ENCODE measurements at places on chromosomes 3 and 15.

DNA sequence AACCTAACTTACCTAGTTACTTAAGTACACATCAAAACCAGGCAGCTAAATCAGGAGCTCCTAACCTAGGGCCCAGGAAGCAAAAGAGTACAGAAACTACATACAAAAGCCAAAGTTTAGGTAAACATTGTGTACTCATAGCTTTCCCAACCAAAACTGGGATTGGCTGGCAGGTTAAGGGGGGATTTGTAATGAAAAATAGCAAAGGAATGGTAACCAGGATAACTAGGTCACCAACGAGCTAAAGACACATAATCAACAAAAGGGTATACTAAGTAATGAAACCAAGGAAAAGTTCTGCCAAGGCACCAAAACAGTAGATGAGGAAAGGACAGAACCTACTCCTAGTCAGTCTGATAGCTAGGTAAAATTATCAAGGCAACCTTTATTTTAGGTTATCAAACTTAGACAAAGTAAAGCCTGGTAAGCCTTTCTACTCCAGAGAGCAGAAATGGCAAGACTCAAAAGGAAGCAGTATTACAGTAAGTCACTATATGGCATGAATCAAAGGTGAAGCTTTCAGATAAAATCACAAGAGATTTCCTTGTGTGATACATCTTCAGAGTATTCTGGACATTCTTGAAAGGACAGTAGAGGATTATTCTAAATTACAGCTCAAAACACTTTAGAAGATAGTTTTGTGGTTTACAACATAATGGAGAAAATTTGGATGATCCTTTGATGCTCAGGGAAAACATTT, 10.2 kb downstream of the TRA2B start:
- no peak for DNase-seq

DNA sequence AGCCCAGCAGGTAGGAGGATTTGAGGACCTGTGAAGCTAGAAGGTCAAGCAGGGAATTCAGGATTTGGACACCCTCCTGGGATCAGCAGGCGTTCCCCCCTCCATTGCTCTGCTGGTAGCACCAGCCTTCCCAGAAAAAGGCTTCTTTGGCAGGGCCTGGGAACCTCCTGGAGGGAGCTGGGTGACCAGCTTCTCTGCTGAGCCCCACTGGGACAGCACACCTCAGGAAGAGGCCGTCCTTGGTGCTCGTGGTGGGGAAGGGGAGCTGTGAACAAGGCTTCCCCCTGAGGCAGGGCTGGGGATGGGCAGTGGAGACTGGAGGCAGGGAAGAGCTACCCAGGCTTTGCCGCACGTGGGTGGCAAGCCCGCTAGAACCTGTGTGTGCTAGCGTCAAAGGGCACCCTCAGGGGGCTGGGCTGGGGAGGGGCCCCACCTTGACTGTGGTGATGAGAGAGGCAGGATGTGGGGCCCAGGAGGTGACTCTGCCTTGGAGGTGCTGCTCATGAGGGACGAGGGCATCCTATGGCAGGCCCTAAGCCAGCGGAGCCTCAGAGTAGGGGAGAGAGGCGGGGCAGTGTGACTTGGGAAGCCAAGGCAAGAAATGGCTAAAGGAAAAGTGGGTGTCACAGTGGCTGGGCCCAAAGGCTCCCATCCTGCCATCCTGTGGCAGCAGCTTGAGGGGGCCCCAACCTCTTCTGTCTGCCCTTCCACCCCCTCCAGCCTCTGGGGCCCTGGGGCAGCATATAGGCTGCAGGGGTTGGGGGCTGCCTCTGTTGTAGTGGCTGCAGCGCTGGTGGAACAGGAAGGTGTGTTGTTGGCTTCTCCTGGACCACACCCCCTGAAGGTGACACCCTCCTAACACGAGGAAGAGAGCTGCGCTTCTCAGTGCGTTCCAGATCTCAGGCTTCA, 20.7 kb downstream of the KLF13 start:
- DNase-seq: no peak

DNA sequence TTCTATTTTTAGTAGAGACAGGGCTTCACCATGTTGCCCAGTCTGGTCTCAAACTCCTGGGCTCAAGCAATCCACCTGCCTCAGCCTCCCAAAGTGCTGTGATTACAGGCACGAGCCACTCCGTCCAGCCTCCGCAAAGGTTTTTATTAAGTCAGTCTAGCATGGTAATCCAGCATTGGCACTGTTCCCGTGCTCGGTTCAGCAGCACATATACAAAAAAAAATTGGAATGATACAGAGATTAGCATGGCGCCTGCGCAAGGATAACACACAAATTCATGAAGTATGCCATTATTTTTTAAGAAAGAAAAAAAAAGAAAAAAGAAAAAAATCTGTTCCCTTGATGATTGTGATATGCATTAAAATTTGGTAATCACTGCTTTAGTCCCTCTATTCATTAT, 8.5 kb downstream of the CKMT1A start:
- no peak for DNase-seq

DNA sequence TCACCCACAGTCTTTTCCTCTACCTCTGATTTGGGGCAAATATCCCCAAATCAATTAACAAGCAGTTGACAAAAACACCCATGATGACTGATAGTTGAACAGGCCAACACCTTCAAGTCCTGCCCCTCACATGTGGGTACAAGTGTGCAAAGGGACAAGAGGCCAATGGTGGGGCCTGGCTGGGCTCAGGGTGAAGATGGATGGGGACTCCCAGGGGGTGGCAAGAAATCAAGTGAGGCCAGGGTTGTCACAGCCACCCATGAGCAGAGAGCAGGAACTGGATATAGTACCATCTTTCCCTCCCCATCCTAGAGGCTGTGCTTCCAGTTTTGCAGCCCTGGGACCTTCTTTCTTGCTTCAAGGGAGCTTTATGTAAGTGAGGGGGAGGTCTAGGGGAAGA, 270.2 kb upstream of the TOPAZ1 start:
- DNase-seq: no peak

GRCh38 chr3:103136621-103137020, 701.8 kb downstream of the ZPLD1 start:
- DNase-seq: no peak
